ENCODE measurements at places on chromosomes 2 and 18. TPM values are rescaled to one million over a fixed set of nuclear protein-coding genes. Genes with fewer than 3 reads are reported as not detected.

DNA sequence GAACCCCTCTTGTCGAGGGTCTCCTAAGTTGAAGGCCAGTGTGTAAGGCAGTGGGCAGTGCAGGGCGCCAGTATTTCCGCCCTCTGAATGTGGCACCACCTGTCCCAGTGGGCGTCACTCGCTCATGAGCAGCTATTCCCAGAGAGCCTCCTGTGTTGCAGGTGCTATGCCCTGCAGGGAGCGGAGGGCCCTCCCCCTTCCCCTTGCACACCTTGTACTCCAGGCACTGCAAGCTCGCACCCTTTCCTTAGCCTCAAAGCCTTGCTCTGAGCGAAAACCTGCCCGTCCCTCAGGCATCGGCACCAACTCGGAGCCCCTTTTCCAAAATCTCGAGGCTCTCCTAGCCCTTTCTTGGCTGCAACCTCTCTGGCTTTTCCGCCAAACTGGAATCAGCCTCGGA, 282.7 kb downstream of the AGAP1 start:
- DNase-seq = no peak
- no peaks in the 10 kb centered on the region for H3K36me3 ChIP-seq
- no peaks in the 10 kb centered on the region for H3K4me1 ChIP-seq
- no peak overlapping the region for H3K4me3 ChIP-seq

GRCh38 chr18:65753520-65753919, 2.7 kb downstream of the CDH7 start:
- peaks cover 26% of the 10 kb centered on the region for H3K27me3 ChIP-seq
- no peak for DNase-seq
- no peak overlapping the region for H3K4me3 ChIP-seq
- H3K27ac ChIP-seq = no peak overlapping the region
- no peaks in the 10 kb centered on the region for H3K36me3 ChIP-seq
- H3K4me1 ChIP-seq = no peaks in the 10 kb centered on the region

GRCh38 chr2:47631306-47631705, 151.6 kb upstream of the MSH6 start:
- no peak overlapping the region for H3K4me3 ChIP-seq
- H3K27ac ChIP-seq = no peak overlapping the region
- no peaks in the 10 kb centered on the region for H3K36me3 ChIP-seq
- H3K4me1 ChIP-seq = no peaks in the 10 kb centered on the region
- no peak for DNase-seq
- H3K27me3 ChIP-seq = no peaks in the 10 kb centered on the region

PTPRM gene
- 39.0 TPM for total RNA-seq

DNA sequence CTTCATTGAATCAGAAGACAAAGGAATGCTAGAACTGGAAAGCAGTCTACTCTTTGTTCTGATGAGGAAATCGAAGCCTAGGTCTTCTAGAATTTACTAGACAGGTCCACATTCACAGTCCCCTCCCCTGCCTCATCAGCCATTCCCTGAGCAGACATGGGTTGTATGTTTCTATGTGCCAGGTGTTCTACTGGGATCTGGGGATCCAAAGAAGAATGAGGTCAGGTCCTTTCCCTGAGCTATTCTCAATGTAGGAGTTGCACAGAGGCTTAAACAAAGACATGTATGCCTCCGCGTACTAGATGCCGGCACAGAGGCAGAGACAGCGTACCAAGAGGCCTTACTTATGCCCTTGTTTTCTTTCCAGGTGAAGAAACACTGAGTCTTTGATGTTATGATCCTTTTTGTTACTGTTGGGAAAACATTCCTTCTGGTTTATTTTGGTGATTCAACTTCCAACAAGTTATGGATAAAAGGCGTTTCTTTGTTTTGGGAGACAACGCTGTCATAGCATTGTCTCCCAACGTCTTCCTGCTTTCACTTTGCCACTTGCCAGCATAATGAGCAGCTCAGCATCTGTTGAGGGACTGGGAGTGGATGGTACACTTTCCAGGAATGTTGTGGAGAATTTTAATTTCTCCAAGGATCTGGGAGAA, 174.4 kb downstream of the ALPK2 start:
- no peaks in the 10 kb centered on the region for H3K27me3 ChIP-seq
- H3K36me3 ChIP-seq = no peaks in the 10 kb centered on the region
- H3K27ac ChIP-seq = no peak overlapping the region
- no peak for DNase-seq
- no peak overlapping the region for H3K4me3 ChIP-seq

CD207 gene
- 0.49 TPM for total RNA-seq

DUSP19 gene
- 2.2 TPM for total RNA-seq

GRCh38 chr2:210195101-210195852, 24.1 kb upstream of the KANSL1L start:
- DNase-seq = no peak
- no peaks in the 10 kb centered on the region for H3K4me1 ChIP-seq
- H3K36me3 ChIP-seq = peaks cover 22% of the 10 kb centered on the region

DNA sequence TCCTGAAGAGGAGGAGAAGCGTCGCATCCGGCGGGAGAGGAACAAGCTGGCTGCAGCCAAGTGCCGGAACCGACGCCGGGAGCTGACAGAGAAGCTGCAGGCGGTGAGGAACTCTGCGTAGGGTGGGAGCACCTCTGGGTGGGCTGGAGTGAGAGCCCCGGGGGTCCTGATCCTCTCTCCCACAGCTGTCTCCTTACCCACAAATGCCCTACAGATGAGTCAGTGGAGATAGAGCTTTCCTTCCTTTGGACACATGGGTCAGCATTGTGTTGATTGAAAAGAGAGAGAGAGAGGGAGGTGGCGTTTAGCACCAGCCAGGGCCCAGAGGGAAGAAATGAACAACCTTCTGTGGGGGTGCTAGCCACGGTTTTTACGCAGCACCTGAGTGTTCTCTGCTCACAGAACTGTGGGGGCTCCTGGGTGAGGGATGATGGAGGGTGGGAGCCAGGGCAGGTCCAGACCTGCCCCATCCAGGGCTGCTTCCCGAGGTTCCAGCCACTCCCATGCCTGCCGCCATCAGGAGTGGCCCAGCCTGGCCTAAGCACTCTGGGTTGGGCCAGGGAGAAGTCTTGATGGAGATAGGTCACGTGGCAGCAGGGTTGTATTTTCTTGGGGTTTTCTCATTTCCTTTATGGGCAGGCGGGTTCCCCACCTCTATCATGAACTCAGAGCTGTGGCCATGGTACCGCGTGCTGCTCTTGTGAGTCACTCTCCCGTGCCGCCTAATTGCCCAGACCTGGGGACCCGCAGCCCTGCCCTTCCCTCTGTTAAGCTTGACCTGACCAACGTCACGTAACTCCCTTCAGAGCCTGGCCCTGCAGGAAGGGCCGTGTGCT, 16.3 kb downstream of the FOSL2 start:
- no peaks in the 10 kb centered on the region for H3K27me3 ChIP-seq
- H3K4me3 ChIP-seq = no peak overlapping the region
- DNase-seq = no peak
- peaks cover 34% of the 10 kb centered on the region for H3K36me3 ChIP-seq

SNORC gene
- total RNA-seq = 0.63 TPM

GRCh38 chr2:47870641-47871540, 35.4 kb downstream of the FBXO11 start:
- peaks cover 35% of the 10 kb centered on the region for H3K4me1 ChIP-seq
- no peak overlapping the region for H3K27ac ChIP-seq
- H3K36me3 ChIP-seq = no peaks in the 10 kb centered on the region
- H3K27me3 ChIP-seq = no peaks in the 10 kb centered on the region
- H3K4me3 ChIP-seq = no peak overlapping the region

USP37 gene
- 6.4 TPM for total RNA-seq

Data from psoas muscle (tissue), 8 donors.